Endothelial cell of umbilical vein (primary cell): ENCODE measurements at places on chromosomes 7 and 10. TPM values are rescaled to one million over a fixed set of nuclear protein-coding genes. Genes with fewer than 3 reads are reported as not detected.

DNA sequence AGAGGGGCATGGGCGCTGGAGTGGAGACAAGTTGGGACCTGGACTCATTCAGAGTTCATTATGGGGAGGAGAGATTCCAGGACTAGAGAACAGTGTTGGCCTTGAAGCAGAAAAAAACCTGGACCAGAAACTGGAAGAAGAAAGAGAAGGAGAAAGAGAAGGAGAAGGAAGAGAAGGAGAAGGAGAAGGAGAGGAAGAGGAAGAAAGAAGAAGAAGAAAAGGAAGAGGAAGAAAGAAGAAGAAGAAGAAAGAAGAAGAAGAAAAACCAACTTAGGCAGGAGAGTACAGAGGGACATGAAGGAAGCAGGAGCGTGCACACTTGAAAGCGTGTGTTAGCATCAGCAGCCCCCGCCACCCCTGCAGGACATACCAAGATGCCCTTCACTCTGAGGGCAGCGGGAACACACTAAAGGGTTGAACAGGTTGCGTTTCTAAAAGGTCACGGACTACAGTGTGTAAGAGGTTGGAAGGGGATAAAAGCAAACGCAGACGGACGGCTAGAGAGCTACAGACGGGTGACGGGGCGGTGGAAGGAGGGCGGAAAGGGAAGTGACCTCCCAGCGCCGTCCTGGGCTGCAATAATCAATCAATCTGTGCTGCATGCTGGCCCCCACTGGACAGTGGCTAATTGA is 95.3 kb downstream of the SEC61G start:
- no peak for DNase-seq
- H3K27me3 ChIP-seq = peaks cover 9% of the 10 kb centered on the region
- no peaks in the 10 kb centered on the region for H3K36me3 ChIP-seq
- peak overlapping the region; percentile 35 for H3K4me3 ChIP-seq

DNA sequence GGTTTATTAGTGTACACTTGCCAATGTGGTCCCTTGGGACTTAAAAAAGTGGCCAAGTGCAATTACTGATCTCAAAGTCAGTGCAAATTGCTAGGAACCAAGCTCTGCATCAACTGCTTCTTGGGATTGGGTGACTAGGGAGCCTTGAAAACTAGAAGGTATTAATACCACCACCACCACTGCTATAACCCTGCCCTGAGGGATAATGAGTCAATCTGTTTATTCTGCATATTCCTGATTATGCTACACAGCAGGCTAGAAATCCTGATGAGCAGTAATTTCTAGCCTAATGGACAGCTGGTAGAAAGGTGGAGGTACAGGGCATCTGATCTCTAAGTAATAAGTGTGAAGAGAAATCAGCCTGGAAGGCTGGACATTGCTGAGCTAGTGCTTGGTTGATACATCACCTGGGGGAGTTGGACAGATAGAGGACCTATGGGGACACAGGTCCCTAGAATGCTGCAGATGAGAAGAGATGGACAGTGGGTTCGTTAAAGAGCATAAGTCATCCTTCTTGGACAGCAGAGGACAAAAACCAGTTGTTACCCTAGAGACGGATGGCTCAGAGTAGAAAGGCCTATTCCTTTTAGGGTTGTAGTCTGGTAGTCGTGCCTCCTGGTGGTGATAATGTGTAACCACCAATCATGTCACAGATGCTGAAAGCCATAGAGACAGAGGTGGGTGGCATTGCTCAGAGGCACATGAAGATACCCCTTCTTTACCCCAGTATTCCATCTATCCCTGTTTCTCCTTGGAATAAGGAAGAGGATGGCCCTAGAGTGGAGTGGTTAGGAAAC is 554.8 kb downstream of the SORCS1 start:
- no peak overlapping the region for H3K4me3 ChIP-seq
- no peaks in the 10 kb centered on the region for H3K4me1 ChIP-seq
- DNase-seq = no peak
- H3K27ac ChIP-seq = no peak overlapping the region

Gene GPNMB
- total RNA-seq = 0.33 and 0.35 TPM in 2 replicates

- no peak overlapping the region for H3K27ac ChIP-seq
- no peaks in the 10 kb centered on the region for H3K4me1 ChIP-seq
- no peak overlapping the region for H3K4me3 ChIP-seq
- no peaks in the 10 kb centered on the region for H3K27me3 ChIP-seq
- no peak for DNase-seq
These were observed 65.2 kb downstream of the KLHDC10 start for GRCh38 chr7:130135208-130136205.

Gene EGR2
- 0.46 and 0.67 TPM in 2 replicates for total RNA-seq

- H3K4me3 ChIP-seq = no peak overlapping the region
- H3K4me1 ChIP-seq = no peaks in the 10 kb centered on the region
- no peak overlapping the region for H3K27ac ChIP-seq
- H3K36me3 ChIP-seq = no peaks in the 10 kb centered on the region
These were observed 106.9 kb upstream of the LYZL1 start for GRCh38 chr10:29181936-29182335.

- peaks cover 4% of the 10 kb centered on the region for H3K4me1 ChIP-seq
- no peak overlapping the region for H3K27ac ChIP-seq
- H3K4me3 ChIP-seq = no peak overlapping the region
- no peak for DNase-seq
- H3K27me3 ChIP-seq = no peaks in the 10 kb centered on the region
These were observed 37.0 kb upstream of the DNAJB6 start for GRCh38 chr7:157299613-157300368.

DNA sequence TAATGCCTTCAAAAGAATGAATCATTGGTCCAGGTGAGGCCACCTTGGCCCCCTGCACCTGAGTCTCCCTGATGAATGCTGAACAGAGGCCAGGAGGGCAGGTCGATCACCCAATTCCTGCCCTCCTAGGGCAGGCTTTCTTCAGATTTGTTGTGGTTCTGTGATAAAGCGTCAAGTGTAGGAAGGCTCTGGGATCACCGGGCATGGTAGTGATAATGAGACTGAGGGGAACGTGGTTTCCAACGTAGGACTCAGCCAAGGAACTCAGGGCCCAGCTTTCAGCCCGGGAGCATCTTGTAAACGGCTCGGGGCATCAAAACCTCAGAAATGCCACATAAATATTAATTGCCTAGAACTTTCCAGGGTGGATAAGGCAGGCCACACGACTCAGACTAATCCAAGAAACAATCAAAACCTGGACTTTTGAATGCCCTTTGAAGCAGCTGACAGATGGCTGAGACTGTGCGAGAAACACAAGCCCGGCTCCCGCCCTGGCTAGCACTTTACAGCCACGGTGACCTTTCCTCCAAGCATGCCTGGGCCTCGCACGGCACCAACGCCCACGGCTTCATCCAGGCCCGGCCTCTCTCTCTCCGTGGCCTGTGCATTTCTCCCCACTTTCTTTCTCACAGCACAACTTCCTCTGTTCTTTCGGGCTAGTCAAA is 239.3 kb upstream of the GRB10 start:
- DNase-seq = no peak
- no peaks in the 10 kb centered on the region for H3K36me3 ChIP-seq
- H3K4me3 ChIP-seq = no peak overlapping the region
- no peaks in the 10 kb centered on the region for H3K27me3 ChIP-seq
- H3K4me1 ChIP-seq = no peaks in the 10 kb centered on the region

DNA sequence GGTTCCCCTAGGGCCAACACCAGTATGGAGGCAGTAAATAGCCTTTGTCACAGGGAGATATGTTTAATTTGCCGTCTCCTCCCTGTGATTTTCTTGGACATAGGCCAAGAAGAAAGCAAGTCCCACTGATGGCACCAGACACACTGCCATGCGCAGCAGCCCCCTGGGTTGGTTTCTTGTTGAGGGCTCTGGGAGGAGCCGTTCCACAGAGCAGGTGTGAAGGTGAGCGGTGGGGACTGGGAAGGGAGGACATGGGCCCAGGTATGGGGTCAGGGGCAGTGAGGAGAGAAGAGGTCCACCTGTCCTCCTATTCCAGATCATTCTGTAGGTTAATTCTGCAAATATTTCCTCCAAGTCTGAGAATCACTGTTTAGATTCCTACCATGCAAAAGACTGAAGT is 376.1 kb downstream of the PLXNA4 start:
- H3K4me3 ChIP-seq = no peak overlapping the region
- no peaks in the 10 kb centered on the region for H3K27me3 ChIP-seq
- DNase-seq = no peak
- H3K4me1 ChIP-seq = no peaks in the 10 kb centered on the region

Gene SPOCK2
- total RNA-seq = 0.67 and 1.1 TPM in 2 replicates

Gene AKR1C1
- total RNA-seq = 1.6 and 5.5 TPM in 2 replicates

Gene TAS2R3
- 1.3 and 2.0 TPM in 2 replicates for total RNA-seq

- peaks cover 27% of the 10 kb centered on the region for H3K4me1 ChIP-seq
- H3K4me3 ChIP-seq = peak overlapping the region; percentile 98
- peak overlapping the region; percentile 98 for H3K27ac ChIP-seq
- H3K27me3 ChIP-seq = no peaks in the 10 kb centered on the region
- DNase-seq = peak; percentile 45
These were observed 4.1 kb upstream of the KMT2E start for GRCh38 chr7:105009667-105010503.

Gene TRAPPC14
- 23.0 and 24.0 TPM in 2 replicates for total RNA-seq

- no peaks in the 10 kb centered on the region for H3K27me3 ChIP-seq
- no peak overlapping the region for H3K27ac ChIP-seq
- H3K4me3 ChIP-seq = no peak overlapping the region
- no peaks in the 10 kb centered on the region for H3K4me1 ChIP-seq
- no peak for DNase-seq
- H3K36me3 ChIP-seq = peaks cover 2% of the 10 kb centered on the region
These were observed 208.3 kb downstream of the ZMYND11 start for GRCh38 chr10:343231-344220.

DNA sequence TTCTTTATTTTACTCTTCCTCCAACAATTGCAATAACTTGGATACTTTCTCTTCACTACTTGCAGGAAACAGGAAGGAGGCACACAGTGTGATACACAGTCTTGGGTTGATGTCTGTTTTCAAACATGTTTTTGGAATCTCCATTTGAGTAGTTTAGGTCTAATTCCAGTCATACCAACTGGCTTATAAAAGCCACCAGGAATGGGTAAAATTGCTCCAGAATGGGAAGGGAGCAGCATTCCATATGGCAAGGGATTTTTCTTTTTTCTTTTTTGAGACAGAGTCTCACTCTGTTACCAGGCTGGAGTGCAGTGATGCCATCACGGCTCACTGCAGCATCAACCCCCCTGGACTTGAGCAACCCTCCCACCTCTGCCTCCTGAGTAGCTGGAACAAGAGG is 545.1 kb upstream of the GALNT17 start:
- H3K4me3 ChIP-seq = no peak overlapping the region
- H3K27me3 ChIP-seq = no peaks in the 10 kb centered on the region
- no peak overlapping the region for H3K27ac ChIP-seq
- H3K4me1 ChIP-seq = no peaks in the 10 kb centered on the region
- DNase-seq = no peak
- H3K36me3 ChIP-seq = no peaks in the 10 kb centered on the region

- no peaks in the 10 kb centered on the region for H3K36me3 ChIP-seq
- DNase-seq = peak; percentile 88
- H3K27ac ChIP-seq = no peak overlapping the region
These were observed 162.8 kb downstream of the ELMO1 start for GRCh38 chr7:37285706-37286453.

GRCh38 chr10:128465697-128466096 is 339.5 kb upstream of the MKI67 start:
- no peaks in the 10 kb centered on the region for H3K4me1 ChIP-seq
- H3K27ac ChIP-seq = no peak overlapping the region
- H3K36me3 ChIP-seq = no peaks in the 10 kb centered on the region
- H3K27me3 ChIP-seq = no peaks in the 10 kb centered on the region

- no peaks in the 10 kb centered on the region for H3K36me3 ChIP-seq
- no peak for DNase-seq
- H3K27me3 ChIP-seq = no peaks in the 10 kb centered on the region
- peak overlapping the region; percentile 60 for H3K27ac ChIP-seq
- peaks cover 33% of the 10 kb centered on the region for H3K4me1 ChIP-seq
- H3K4me3 ChIP-seq = peak overlapping the region; percentile 57
These were observed 678 bp upstream of the EIF4H start for GRCh38 chr7:74173491-74173865.

GRCh38 chr7:50712252-50713122 is 70.2 kb downstream of the GRB10 start:
- H3K27ac ChIP-seq = no peak overlapping the region
- DNase-seq = no peak
- H3K27me3 ChIP-seq = no peaks in the 10 kb centered on the region

- H3K4me3 ChIP-seq = peak within 1 kb of the TSS; percentile 95
- peaks cover 8% of the 10 kb centered on the region for H3K36me3 ChIP-seq
- DNase-seq = peak; percentile 85
- H3K27ac ChIP-seq = peak within 1 kb of the TSS; percentile 99
- H3K27me3 ChIP-seq = no peaks in the 10 kb centered on the region
- peaks cover 55% of the 10 kb centered on the region for H3K4me1 ChIP-seq
These were observed at the start of gene UPP1 for GRCh38 chr7:48089046-48090003. Gene UPP1, plus strand, starts transcription at chr7:48089265. Its CDS starts 5,519 bp downstream, at chr7:48094784.

DNA sequence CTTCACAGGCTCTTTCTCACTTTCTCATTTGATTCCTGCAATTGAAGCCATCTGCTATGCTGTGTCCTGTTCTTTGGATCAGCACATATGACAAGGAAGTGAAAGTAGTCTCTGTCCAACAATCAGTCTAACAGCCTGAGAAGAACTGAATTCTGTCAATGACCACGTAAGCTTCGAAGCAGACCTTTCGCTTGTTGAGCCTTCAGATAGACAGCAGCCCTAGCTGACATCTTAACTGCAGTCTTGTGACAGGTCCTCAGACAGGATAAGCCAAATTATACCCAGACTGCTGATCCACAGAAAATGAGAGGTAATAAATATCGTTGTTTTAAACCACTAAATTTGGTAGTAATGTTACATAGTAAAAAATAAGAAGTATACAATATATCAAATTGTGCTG is 691.0 kb upstream of the LRRTM3 start:
- H3K27me3 ChIP-seq = no peaks in the 10 kb centered on the region
- no peak overlapping the region for H3K27ac ChIP-seq
- H3K4me1 ChIP-seq = no peaks in the 10 kb centered on the region
- DNase-seq = no peak

Gene SLC16A12
- total RNA-seq = not detected in 2 replicates

Gene PAX2
- not detected in 2 replicates for total RNA-seq

Gene SFRP4
- total RNA-seq = not detected in 2 replicates

Gene KLF14
- not detected in 2 replicates for total RNA-seq

Gene STEAP2
- 4.2 and 4.6 TPM in 2 replicates for total RNA-seq

GRCh38 chr7:74443543-74444247 is 10.0 kb upstream of the GTF2IRD1 start:
- no peaks in the 10 kb centered on the region for H3K27me3 ChIP-seq
- no peaks in the 10 kb centered on the region for H3K4me1 ChIP-seq
- no peaks in the 10 kb centered on the region for H3K36me3 ChIP-seq
- no peak overlapping the region for H3K4me3 ChIP-seq
